BE2C (cell line): ENCODE measurements at places on chromosomes 16 and 17.

GRCh38 chr16:21620592-21620991, 21.2 kb downstream of the METTL9 start:
- DNase-seq, result no peak

DNA sequence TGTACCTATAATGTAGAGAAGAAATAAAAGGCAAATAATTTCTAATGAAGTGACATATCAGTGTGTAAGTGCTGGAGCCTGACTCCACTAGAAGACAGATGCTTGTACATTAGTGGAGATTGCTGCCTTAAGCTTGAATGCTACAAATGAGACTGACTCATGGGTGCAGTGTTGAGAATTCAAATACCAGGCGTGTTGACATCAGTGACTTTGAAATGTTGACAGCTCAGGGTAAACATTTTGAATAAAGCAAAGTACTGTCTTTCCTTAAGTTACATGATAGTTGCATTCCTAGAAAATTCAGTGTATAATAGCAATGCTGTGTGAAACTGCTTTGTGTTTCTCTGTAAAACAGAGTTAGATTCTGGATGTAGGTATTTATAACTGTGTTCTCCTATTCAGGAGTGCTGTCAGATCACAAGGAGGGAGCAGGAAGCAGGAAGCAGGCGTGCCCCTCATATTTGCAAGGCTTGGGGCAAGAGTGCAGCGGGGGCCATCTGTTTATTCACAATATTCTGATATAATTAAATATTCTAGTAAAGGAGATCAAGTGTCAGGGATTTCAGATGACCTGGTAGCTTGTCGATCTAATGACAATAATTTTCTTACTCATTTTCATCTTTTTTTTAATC, 119.0 kb downstream of the SPECC1 start:
- no peak for DNase-seq

DNA sequence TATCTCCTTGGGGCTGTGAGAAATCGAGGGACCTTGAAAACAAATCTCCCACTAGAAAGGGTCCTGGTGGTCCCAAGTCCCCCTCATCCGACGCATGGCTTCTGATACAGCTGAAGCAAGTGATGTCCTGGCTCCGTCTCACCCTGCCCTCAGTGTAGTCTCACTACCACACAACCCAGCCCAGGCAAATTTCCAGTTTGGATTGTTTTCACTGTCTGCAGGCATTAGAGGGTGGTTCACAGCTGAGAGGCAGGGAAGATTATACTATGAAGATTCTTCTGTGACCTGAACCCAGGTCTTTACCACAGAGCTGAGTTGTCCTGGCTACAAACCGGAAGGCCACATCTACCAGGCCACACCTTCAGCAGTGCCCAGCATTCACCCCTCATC, 17.7 kb downstream of the ZNHIT3 start:
- no peak for DNase-seq

- no peak for DNase-seq
These were observed 800.2 kb downstream of the KCNJ2 start for GRCh38 chr17:70969521-70970034.

- no peak for DNase-seq
These were observed 2.7 kb upstream of the SUPT4H1 start for GRCh38 chr17:58354541-58355216.

DNA sequence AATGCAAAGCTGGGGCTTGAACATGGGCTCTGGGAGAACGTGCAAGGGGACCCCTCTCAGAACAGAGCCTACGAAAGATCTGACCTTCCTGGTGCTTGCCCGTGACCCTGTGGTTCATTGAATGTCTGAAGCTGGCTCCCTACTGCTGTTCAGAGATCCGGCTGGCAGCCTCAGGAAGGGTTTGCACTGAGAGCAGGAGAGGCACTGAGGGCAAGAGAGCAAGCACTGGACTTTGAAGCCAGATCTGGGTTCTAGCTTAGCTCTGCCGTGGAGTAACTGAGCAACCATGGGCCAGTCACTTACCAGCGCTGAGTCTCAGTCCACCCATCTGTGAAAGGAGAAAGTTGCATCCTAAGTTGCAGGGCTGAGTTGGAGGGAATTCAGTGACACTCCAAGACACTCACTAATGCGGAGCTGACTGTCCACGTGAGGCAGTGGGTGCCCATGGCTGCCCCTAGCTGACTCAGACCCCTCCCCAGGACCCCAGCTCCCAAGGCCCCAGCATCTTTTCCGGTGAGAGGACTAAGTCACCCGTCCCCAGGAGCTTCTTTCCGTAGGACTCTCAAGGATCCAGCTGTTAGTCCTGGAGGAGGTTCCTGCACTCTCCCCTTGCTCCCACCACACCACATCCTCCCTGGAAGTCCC, 41.3 kb downstream of the BEAN1 start:
- DNase-seq, result no peak

- DNase-seq, result no peak
These were observed 249.4 kb downstream of the SNX29 start for GRCh38 chr16:12225806-12226465.

DNA sequence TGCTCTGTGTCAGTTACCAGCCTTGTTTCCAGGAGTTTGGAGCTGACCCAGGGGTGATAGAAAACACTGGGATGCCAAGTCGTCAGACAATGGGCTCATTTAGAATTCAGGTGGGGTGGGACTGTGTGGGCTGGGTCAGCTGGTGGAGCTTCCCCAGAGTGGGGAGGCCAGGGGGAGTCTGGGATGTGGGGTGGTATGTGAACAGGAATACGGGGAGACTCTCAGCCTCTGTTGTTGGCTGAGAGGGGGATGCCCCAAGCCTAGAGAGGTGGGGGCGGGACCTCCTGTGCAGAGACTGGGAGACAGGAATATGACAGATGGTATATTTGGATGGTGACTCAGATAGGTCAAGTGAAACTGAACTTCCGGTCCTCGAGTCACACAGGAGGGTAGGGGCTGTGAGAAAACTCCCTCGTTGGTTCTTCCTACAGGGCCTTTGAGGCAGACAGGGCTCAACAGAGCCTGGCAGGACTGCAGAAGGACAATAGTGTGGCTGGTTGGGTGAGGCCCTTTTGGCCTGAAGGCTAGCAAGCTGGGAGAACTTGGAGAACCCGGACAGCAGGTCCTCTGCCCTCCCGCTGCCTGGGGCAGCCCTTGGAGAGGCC, 23.7 kb downstream of the CDH1 start:
- DNase-seq, result no peak

DNA sequence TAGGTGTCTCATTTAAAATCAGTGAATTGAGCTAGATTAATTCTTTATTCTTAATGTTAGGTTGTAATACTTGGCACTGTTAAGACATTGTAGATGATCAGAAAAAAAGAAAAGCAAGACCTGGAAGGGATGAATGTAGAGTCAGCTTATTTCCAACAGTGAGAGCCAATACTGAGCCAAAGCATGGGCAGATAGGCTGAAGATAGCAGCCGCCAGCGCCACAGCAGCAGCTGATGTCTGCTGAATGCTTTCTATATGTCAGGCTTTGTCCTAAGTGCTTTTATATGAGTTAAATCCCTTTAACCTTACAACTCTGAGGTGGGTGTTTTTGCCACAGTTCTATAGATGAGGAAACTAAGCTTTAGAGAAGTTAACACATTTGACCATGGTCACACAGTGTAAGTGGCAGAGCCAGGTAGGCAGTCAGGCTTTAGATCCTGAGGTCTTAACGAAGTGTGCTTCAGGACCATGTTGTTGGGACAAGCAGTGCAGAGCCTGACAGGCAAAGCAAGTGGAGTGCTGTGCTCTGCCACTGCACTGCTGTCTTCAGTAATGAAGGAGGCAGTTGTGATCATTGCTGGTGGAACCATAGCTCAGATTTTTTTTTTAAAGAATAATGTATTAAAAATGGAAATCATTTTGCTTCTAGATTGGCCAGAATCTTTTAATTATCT, 25.9 kb downstream of the TNRC6A start:
- peak; percentile 16 for DNase-seq

- DNase-seq, result peak; percentile 65
These were observed 3.8 kb upstream of the CD7 start for GRCh38 chr17:82320956-82321927.

DNA sequence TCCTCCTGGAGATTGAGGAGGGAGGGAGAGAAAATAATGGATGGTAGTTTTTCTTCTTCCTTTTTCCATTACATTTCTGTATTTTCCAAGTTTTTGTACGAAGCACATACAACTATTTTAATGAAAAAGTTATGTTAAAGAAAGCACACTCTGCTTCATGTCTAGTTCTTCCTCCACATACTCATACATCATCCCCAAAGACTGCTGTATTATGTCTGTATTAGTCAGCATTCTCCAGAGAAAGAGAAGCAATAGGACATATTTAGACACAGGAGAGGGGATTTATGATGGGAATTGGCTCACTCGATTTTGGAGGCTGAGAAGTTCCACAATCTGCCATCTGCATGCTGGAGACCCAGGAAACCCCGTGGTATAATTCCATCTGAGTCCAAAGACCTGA, 10.1 kb upstream of the ACSM2A start:
- no peak for DNase-seq

- peak; percentile 65 for DNase-seq
These were observed 6.8 kb downstream of the CRISPLD2 start for GRCh38 chr16:84826558-84826941.

DNA sequence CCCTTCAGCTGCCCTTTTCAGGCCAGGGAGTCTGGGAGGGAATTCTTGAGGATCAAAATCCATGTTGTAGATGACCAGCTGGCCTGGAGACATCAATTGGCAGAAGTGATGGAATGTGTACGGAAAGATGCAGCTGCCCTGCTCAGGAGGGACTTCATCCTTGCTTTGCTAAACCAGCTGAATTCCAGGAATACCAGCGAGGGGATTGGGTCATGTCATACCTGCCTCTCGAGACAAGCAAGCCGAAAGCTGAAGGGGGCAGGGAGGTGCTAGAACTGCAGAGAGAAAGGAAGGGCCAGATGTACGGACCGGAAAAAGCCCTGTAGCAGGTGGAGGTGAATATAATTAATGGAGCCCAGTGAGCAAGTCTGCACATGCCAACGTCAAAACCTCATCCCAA, 25.6 kb upstream of the NTN1 start:
- DNase-seq, result no peak

DNA sequence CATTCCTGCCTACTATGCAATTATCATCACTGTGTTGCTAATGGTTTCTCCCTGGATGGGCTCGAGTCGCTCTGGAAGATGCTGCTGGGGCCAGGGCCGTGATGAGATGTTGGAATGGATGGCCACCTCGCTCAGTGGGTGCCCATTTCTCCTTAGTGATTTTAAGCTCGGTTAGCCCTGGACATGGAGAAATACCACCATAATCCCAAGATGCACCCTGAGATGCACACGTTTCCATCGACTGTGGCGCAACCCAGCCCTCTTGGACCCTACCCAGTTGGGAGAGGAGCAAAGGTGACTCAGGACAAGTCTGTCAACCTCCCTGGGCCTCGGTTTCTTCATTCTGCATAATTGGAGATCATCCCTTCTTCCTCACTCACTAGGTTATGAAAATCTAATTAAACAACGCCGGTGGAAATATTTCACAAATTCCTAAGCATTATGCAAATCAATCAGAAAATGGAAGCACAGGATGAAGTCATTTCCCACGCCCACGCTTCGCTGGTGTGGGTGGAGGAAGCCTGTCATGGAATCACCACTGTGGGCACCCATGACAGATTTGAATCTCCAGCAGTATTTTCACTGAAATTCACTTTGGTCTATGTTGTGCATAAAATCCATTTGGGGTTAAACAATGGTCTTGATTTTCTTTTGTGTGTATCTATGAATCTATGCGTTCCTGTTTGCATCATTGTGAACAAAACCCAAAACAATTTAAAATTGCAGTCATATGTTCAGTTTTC, 195.2 kb downstream of the AXIN2 start:
- no peak for DNase-seq

GRCh38 chr16:1781758-1782407, 488 bp downstream of the SPSB3 start:
- DNase-seq, result peak; percentile 34

DNA sequence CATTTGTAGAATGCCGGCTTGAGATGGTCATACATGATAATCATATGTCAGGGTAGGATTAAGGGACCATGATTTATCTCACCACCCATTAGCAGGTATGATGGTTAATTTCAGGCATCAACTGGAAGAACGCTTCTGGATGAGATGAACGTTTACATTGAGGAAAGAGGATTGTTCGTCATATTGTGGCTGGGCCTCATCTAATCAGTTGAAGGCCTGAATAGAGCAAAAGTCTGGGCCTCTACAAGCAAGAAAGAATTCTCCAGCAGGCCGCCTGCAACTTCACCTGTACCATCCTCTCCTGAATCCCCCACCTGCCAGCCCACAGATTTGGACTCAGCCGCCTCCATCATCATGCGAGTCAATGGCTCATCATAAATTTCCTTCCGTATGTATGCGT, 30.6 kb upstream of the XYLT1 start:
- no peak for DNase-seq

DNA sequence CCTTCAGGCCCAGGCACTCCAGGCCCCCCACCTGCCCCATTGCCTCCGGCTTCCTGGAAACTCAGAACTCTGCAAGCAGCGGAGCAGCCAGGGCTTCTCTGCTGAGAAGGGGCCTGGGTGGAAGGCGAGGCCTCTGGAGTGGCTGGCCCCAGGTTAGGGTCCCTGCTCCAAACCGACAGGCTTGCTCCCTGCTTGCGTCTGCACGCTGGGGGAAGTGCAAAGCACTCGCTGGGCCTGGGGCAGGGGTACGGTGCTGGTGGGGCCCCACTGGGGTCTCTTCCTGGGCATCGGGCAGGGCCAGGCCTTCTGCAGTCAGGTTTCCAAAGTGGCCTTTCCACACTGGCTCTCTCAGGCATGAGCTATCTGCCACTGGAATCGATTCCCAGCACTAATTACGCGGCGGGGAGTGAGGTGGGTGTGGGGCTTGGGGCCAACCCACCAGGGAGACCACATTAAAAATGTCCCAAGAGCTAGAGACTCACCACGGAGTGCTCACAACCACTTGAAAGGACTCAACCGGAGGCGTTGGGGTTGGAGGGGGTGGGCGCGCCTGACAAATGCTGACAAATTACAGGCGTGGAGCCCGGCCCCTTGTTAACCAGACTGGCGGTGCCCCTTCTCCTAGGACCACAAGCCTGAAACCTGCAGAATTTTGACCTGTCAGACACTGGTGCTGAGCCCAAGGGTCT, 17.9 kb downstream of the FAM83G start:
- no peak for DNase-seq

GRCh38 chr17:82230609-82231311, 1.9 kb downstream of the SLC16A3 start:
- peak; percentile 18 for DNase-seq

GRCh38 chr17:17082878-17083277, 40.6 kb downstream of the MPRIP start:
- DNase-seq, result no peak
